Uterine smooth muscle cell (primary cell): ENCODE measurements at places on chromosomes 16 and 17. TPM values are rescaled to one million over a fixed set of nuclear protein-coding genes. Genes with fewer than 3 reads are reported as not detected.

TMC8 gene
- not detected in 2 replicates for total RNA-seq

SEPTIN12 gene
- total RNA-seq: not detected in 2 replicates

CBLN1 gene
- total RNA-seq: not detected in 2 replicates

SPDYE4 gene
- not detected in 2 replicates for total RNA-seq

KRT32 gene
- not detected in 2 replicates for total RNA-seq

MMP15 gene
- total RNA-seq: 1.00 and 4.2 TPM in 2 replicates

PDF gene
- 21.6 and 30.3 TPM in 2 replicates for total RNA-seq

USB1 gene
- total RNA-seq: 30.6 and 32.0 TPM in 2 replicates

PLCG2 gene
- 0.77 and 1.5 TPM in 2 replicates for total RNA-seq

DNAH3 gene
- under 0.01 TPM in 2 replicates for total RNA-seq

CASKIN2 gene
- total RNA-seq: 6.2 and 6.6 TPM in 2 replicates

OR2C1 gene
- total RNA-seq: 0.25 TPM in 1 of 2 replicates, not detected in the other

EVPLL gene
- total RNA-seq: not detected in 2 replicates

KRT28 gene
- total RNA-seq: not detected in 2 replicates

OR1D5 gene
- total RNA-seq: not detected in 2 replicates

SULT1A2 gene
- under 0.01 TPM in 1 of 2 replicates, not detected in the other for total RNA-seq

ICAM2 gene
- 1.2 and 3.4 TPM in 2 replicates for total RNA-seq

JPH3 gene
- not detected in 2 replicates for total RNA-seq

RGS11 gene
- 0.22 and 4.2 TPM in 2 replicates for total RNA-seq

SDR42E2 gene
- not detected in 2 replicates for total RNA-seq

ENPP7 gene
- total RNA-seq: 0.12 TPM in 1 of 2 replicates, not detected in the other

TBC1D26 gene
- total RNA-seq: under 0.01 TPM in 2 replicates

HOXB7 gene
- total RNA-seq: 1.4 and 1.7 TPM in 2 replicates

GRIN2A gene
- 1.00 and 2.1 TPM in 2 replicates for total RNA-seq

SCARF1 gene
- total RNA-seq: 0.25 and 0.44 TPM in 2 replicates

SMIM36 gene
- not detected in 2 replicates for total RNA-seq

MEOX1 gene
- total RNA-seq: under 0.01 TPM in 1 of 2 replicates, not detected in the other

CEMP1 gene
- total RNA-seq: 0.12 TPM in 1 of 2 replicates, not detected in the other

CORO1A gene
- total RNA-seq: 2.7 and 2.9 TPM in 2 replicates

TMIGD1 gene
- total RNA-seq: not detected in 2 replicates

TPSAB1 gene
- not detected in 2 replicates for total RNA-seq

TBX2 gene
- total RNA-seq: 21.0 and 46.5 TPM in 2 replicates

CD300LD gene
- total RNA-seq: not detected in 2 replicates

KRT20 gene
- total RNA-seq: 0.22 TPM in 1 of 2 replicates, not detected in the other

ZNF385C gene
- not detected in 2 replicates for total RNA-seq

MYO15B gene
- 6.3 and 9.4 TPM in 2 replicates for total RNA-seq

HSDL1 gene
- total RNA-seq: 26.8 and 29.6 TPM in 2 replicates

SEPTIN1 gene
- 0.25 TPM in 1 of 2 replicates, not detected in the other for total RNA-seq

NLRC3 gene
- under 0.01 TPM in 1 of 2 replicates, not detected in the other for total RNA-seq

TP53TG3F gene
- total RNA-seq: not detected in 2 replicates

RASL10B gene
- total RNA-seq: 1.5 and 6.1 TPM in 2 replicates

OTOA gene
- under 0.01 TPM in 2 replicates for total RNA-seq

GPT2 gene
- 17.9 and 24.6 TPM in 2 replicates for total RNA-seq

DOC2B gene
- not detected in 2 replicates for total RNA-seq

FKBP10 gene
- 239 and 477 TPM in 2 replicates for total RNA-seq

KCNH4 gene
- not detected in 2 replicates for total RNA-seq

KRTAP4-3 gene
- total RNA-seq: not detected in 2 replicates

PARD6A gene
- total RNA-seq: 2.2 and 4.0 TPM in 2 replicates

PPY gene
- total RNA-seq: not detected in 2 replicates

GSPT1 gene
- 78.1 and 115 TPM in 2 replicates for total RNA-seq

PRSS53 gene
- total RNA-seq: 2.7 and 3.2 TPM in 2 replicates

KRT39 gene
- 0.11 TPM in 1 of 2 replicates, not detected in the other for total RNA-seq

TMC5 gene
- total RNA-seq: not detected in 2 replicates

OTOP2 gene
- not detected in 2 replicates for total RNA-seq

PYDC1 gene
- total RNA-seq: not detected in 2 replicates

FNDC8 gene
- total RNA-seq: not detected in 2 replicates

PPP1R27 gene
- not detected in 2 replicates for total RNA-seq

ACSM2A gene
- total RNA-seq: not detected in 2 replicates
